ENCODE measurements at places on chromosomes 2 and 18. TPM values are rescaled to one million over a fixed set of nuclear protein-coding genes. Genes with fewer than 3 reads are reported as not detected.

DSC2 gene
- total RNA-seq: not detected

SIX3 gene
- total RNA-seq: not detected

SCYGR4 gene
- not detected for total RNA-seq

ATP5F1A gene
- total RNA-seq: 489 TPM

PLGLB1 gene
- total RNA-seq: 0.45 TPM

FBXO41 gene
- 42.0 TPM for total RNA-seq

IL36RN gene
- total RNA-seq: not detected

DSG1 gene
- not detected for total RNA-seq

COL6A3 gene
- 4.0 TPM for total RNA-seq

CDK5R2 gene
- not detected for total RNA-seq

ILKAP gene
- total RNA-seq: 43.3 TPM

CTNNA2 gene
- not detected for total RNA-seq

EFR3B gene
- total RNA-seq: 0.23 TPM

GRCh38 chr2:218257390-218257981, 3.3 kb upstream of the GPBAR1 start:
- H3K36me3 ChIP-seq: peaks cover 25% of the 10 kb centered on the region
- no peaks in the 10 kb centered on the region for H3K27me3 ChIP-seq
- no peak overlapping the region for H3K4me3 ChIP-seq
- DNase-seq: peak; percentile 80

DNA sequence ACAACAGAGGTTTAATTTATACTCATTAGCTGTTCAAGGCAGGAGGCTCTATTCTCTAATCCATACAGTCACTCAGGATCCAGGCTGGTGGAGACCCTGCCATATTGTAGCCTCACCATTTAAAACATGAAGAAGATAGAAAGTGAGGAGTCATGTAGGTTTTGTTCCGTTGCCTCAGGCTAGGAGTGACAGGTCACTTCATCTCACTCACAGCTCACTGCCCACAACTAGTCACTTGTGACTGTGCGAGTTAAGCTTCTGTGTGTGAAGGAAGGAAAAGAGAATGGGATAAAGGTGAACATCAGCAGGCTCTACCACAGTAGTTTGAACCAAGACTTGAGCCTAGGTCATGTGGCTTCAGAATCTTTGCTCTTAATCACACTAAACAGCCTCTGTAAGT, 9.0 kb upstream of the IGFBP2 start:
- peaks cover 9% of the 10 kb centered on the region for H3K4me1 ChIP-seq
- no peaks in the 10 kb centered on the region for H3K36me3 ChIP-seq
- H3K27me3 ChIP-seq: no peaks in the 10 kb centered on the region

- no peaks in the 10 kb centered on the region for H3K27me3 ChIP-seq
- H3K36me3 ChIP-seq: no peaks in the 10 kb centered on the region
- H3K4me1 ChIP-seq: peaks cover 15% of the 10 kb centered on the region
- DNase-seq: no peak
Measured at GRCh38 chr2:54008439-54008838, 37.6 kb upstream of the PSME4 start.

- H3K36me3 ChIP-seq: no peaks in the 10 kb centered on the region
- H3K4me1 ChIP-seq: no peaks in the 10 kb centered on the region
- H3K27ac ChIP-seq: no peak overlapping the region
- no peak for DNase-seq
Measured at GRCh38 chr18:24633121-24633520, 172.7 kb downstream of the HRH4 start.

DNA sequence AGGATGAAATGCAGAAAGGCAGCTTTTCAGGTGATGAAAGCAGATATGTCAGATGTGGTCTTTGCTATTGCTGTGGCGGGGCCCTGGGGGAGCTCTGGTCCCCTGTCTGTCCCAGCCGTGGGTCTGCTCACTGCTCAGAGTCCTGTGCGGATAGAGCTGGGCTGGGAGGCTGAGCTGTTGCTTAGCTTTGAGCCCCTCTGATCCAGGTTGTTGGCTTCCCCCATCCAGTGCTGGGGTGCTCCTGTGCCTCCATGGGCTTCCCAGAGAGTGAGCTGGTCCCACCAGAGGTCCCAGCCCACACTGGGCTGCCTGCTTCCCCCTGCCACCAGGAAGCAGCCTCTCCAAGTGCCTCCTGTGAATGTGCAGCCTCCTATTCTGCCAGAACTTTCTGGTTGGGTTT, 55.4 kb downstream of the SH3RF3 start:
- H3K4me3 ChIP-seq: no peak overlapping the region
- H3K4me1 ChIP-seq: peaks cover 6% of the 10 kb centered on the region
- DNase-seq: no peak

DNA sequence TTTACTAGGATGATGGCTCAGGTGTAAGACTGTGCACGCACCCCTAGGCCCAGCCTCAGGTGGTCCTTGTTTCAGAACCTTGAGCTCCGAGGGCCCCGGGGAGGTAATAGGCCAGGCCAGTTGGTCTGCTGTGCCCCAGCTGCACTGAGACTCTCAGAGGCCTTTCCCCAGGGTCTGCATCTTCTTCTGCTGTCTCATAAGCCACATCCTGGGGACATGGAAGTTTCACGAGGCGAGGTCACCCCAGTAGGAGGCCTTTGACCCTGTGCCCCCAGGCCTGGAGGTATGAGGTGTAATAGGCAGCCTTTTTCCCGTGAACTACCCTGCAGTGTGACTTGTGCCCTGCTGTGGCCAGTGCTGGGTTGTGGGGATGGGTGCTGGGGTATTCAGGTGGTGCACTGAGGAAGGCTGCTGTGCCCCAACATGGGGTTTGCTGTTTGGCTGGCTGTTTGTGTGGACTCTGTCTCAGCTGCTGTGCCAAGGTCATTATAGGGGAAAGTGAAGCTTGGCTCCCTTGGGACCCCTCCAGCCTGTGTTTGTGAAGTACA, 6.9 kb downstream of the OXER1 start:
- H3K36me3 ChIP-seq: no peaks in the 10 kb centered on the region
- H3K4me1 ChIP-seq: peaks cover 7% of the 10 kb centered on the region
- no peak for DNase-seq
- no peak overlapping the region for H3K4me3 ChIP-seq
- H3K27me3 ChIP-seq: no peaks in the 10 kb centered on the region

DNA sequence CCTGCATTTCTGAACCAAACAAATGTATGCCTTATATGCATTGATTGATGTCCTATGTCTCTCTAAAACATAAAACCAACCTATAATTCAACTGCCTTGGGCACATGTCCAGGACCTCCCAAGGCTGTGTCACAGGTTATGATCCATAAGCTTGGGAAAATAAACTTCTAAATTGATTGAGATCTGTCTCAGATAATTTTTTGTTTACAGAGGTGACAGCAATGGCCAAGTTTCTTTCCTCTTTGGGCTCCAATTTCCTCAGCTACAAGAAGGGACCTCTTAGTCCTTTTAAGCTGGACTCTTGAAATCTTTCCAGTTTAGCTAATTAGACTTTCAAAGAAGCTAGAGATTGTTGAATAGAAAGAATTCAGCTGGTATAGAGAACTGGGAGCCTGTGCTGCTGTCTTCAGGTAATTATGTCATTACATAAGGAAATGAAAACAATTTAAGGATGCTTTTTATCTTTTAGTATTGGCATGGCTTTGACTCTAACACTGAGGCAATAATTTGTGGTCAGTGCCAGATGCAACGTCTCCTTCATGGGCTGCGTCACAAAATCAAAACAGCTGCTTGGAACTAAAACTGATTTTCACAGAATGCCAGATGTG, 412.1 kb upstream of the TRIB2 start:
- H3K4me1 ChIP-seq: peaks cover 39% of the 10 kb centered on the region
- H3K4me3 ChIP-seq: no peak overlapping the region
- no peak overlapping the region for H3K27ac ChIP-seq
- no peaks in the 10 kb centered on the region for H3K27me3 ChIP-seq
- no peaks in the 10 kb centered on the region for H3K36me3 ChIP-seq

GRCh38 chr2:237178396-237178795, 92.7 kb downstream of the COPS8 start:
- no peak overlapping the region for H3K4me3 ChIP-seq
- H3K27ac ChIP-seq: no peak overlapping the region
- no peak for DNase-seq
- H3K36me3 ChIP-seq: no peaks in the 10 kb centered on the region
- peaks cover 28% of the 10 kb centered on the region for H3K27me3 ChIP-seq

- H3K36me3 ChIP-seq: no peaks in the 10 kb centered on the region
- no peak overlapping the region for H3K4me3 ChIP-seq
- H3K27me3 ChIP-seq: no peaks in the 10 kb centered on the region
- H3K27ac ChIP-seq: no peak overlapping the region
Measured at GRCh38 chr2:129006135-129006886, 687.6 kb upstream of the HS6ST1 start.

DNA sequence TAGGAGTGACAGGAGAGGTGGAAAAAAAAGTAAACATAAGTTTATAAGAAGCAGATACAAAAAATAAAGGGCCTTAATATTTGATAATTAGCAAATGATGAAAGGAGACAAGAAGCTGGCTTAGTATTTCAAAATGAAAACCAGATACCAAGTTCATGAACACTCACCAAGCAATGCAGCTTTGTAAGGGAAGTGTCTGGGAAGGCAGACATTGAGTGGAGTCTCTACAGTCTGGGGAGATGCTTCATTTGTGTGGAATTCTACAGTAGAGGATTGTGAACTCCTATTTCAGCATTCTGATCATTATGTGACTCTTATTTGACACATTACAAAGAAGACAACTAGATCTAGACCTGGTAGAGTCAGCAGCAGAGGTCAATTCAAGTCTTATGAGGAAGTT, 1072.7 kb downstream of the DSC3 start:
- no peak for DNase-seq
- H3K4me1 ChIP-seq: no peaks in the 10 kb centered on the region
- no peaks in the 10 kb centered on the region for H3K27me3 ChIP-seq
- no peak overlapping the region for H3K27ac ChIP-seq

- H3K27ac ChIP-seq: no peak overlapping the region
- peaks cover 13% of the 10 kb centered on the region for H3K4me1 ChIP-seq
- DNase-seq: no peak
- peaks cover 2% of the 10 kb centered on the region for H3K27me3 ChIP-seq
Measured at GRCh38 chr2:222862909-222863544, 2.2 kb downstream of the ACSL3 start.

- no peak overlapping the region for H3K4me3 ChIP-seq
- no peaks in the 10 kb centered on the region for H3K36me3 ChIP-seq
- peaks cover 7% of the 10 kb centered on the region for H3K4me1 ChIP-seq
- no peak for DNase-seq
- H3K27me3 ChIP-seq: no peaks in the 10 kb centered on the region
Measured at GRCh38 chr18:23852236-23853045, 162.1 kb upstream of the TTC39C start.

- H3K36me3 ChIP-seq: no peaks in the 10 kb centered on the region
- peaks cover 23% of the 10 kb centered on the region for H3K27me3 ChIP-seq
- peak; percentile 69 for DNase-seq
- no peaks in the 10 kb centered on the region for H3K4me1 ChIP-seq
- H3K4me3 ChIP-seq: no peak overlapping the region
Measured at GRCh38 chr2:119517433-119517832, 6.8 kb downstream of the SCTR start.

DNA sequence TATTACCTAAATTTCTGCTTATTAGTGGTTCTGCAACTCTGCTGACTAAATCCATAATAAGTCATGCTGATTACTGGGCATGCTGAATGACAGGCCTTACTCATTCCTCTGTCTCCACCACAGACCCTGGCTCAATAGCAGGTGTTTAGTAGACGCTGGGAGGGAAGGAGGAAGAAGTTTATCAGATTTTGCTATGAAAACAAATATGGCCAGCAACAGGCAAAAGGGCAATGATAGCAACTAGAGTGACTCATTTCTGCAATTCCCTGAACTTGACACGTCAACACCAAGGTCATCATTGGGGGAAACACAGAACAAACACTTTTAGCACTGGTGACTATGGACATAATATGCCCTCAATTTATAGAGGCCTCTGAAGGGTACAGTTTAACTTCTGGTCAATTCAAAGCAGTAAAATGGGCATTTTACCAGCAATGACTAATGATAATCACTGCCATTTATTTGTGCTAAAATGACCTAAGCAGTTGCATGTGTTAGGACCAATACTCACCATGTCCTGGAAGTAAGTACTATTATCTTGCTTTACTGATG, 35.2 kb downstream of the TMEM163 start:
- DNase-seq: peak; percentile 31
- H3K27ac ChIP-seq: no peak overlapping the region
- H3K27me3 ChIP-seq: peaks cover 1% of the 10 kb centered on the region
- H3K4me3 ChIP-seq: no peak overlapping the region
- peaks cover 20% of the 10 kb centered on the region for H3K4me1 ChIP-seq
- no peaks in the 10 kb centered on the region for H3K36me3 ChIP-seq

GRCh38 chr2:225165052-225165451, 122.8 kb upstream of the DOCK10 start:
- DNase-seq: no peak
- H3K4me3 ChIP-seq: no peak overlapping the region
- H3K27ac ChIP-seq: no peak overlapping the region
- no peaks in the 10 kb centered on the region for H3K27me3 ChIP-seq
- peaks cover 2% of the 10 kb centered on the region for H3K4me1 ChIP-seq

DNA sequence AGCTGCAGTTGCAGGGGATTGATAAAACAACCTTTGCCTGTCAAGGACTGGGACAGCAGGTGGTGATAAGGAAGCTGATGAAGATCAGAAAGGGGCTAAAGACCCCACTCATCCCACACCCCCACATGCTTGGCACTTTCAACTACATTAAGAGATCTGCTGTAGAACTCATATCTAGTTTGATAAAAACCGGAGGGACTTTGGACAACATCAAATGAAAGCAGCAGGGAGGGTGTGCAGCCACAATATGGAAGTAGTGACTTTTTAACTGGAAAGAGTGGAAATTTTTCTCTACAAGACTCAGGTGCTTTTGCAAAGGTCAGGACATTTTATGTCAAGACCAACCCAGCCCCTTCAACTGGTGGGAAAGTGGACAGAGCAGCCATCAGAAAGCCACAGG, 56.8 kb downstream of the TBC1D8 start:
- peaks cover 10% of the 10 kb centered on the region for H3K27me3 ChIP-seq
- no peak overlapping the region for H3K27ac ChIP-seq
- DNase-seq: no peak
- peaks cover 3% of the 10 kb centered on the region for H3K36me3 ChIP-seq

GRCh38 chr2:89833780-89834117, 1142.3 kb downstream of the RPIA start:
- no peaks in the 10 kb centered on the region for H3K4me1 ChIP-seq
- H3K27me3 ChIP-seq: no peaks in the 10 kb centered on the region
- H3K4me3 ChIP-seq: no peak overlapping the region
- DNase-seq: no peak
- peaks cover 45% of the 10 kb centered on the region for H3K36me3 ChIP-seq
- H3K27ac ChIP-seq: no peak overlapping the region

GRCh38 chr18:8235894-8236293, 373.3 kb upstream of the RAB12 start:
- no peaks in the 10 kb centered on the region for H3K4me1 ChIP-seq
- no peak for DNase-seq
- no peak overlapping the region for H3K27ac ChIP-seq
- H3K4me3 ChIP-seq: no peak overlapping the region

- H3K36me3 ChIP-seq: no peaks in the 10 kb centered on the region
- no peaks in the 10 kb centered on the region for H3K27me3 ChIP-seq
Measured at GRCh38 chr2:217366266-217366895, 506.5 kb upstream of the TNP1 start.
